NCI-H526 treated with DMSO at 0.1 percent for 48 hours (cell line): ENCODE measurements at places on chromosomes 12 and 14.

GRCh38 chr12:112001576-112001975 lies 11.4 kb downstream of the TMEM116 start:
- no peak for DNase-seq

GRCh38 chr12:81465191-81465590 lies 294.0 kb downstream of the PPFIA2 start:
- DNase-seq: no peak

DNA sequence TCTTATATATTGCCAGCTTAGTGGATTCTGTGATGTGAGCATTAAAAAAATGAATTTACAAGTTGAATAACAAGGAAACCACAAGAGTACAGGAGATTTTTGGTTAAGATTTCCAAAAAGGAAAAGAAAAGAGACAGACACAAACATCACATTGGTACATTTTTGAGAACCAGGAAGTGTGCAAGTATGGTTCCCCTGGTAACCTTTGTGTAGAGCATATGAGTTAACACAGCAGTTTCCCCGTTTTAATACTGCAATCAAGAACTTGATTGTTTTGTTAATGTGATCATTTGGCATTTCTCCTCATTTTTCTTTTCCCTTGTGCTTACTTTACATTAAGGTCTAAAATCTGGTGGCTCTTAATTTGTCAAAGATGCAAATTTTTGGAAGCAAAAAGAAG lies 490.4 kb upstream of the ATP2B1 start:
- DNase-seq: no peak

GRCh38 chr14:75960231-75960630 lies 21.6 kb downstream of the TGFB3 start:
- DNase-seq: no peak

DNA sequence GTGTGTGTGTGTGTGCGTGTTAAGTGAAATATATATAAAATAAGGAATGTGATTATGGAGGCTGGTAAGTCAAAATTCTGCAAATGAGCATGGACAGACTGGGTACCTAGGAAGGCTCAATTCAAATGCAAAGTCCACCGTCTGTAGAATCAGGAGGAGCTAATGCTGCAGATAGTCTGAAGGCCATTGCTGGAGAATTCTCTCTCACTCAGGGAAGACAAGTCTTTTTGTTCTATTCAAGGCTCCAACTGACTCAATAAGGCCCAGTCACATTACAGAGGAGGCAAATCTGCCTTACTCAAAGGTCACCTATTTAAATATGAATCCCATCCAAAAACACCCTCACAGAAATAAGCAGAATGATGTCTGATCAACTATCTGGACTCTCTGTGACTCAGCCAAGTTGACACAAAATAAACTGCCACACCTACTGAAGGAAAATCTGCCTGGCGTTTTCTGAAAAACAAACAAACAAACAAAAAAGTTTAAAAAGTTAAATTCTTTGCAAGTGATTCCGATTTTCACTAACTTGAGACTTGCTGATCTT lies 684 bp upstream of the KLRF2 start:
- DNase-seq: no peak

DNA sequence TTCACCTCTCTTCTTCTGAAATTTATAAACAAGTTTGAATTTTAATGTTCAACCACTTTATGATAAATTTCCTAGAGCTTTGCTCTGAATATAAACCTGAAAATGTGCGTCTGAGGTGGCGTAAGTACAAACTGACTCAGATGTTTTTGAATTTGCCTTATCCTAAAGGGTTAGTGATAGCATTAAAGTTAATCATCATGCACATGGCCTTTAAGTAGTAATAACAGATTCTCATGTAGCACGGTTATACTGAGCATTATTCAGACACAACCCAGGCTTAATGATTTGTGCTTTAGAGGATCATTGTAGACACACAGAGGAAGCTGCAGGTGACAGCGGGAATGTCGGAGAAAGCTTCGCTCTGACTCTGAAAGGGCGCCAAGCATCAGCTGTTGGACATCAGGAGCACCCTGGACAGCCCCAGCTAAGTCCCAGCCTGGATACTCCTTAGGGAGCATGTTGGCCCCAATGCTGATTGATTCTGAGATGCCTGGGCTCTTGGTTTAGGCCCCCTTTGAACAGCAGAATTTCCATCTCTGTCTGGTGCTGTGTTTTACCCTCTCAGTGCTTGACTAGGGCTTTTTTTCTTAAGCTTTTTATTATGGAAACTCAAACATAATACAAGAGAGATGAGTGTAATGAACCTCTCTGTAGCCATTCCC lies 91.1 kb downstream of the PLXNC1 start:
- DNase-seq: no peak

DNA sequence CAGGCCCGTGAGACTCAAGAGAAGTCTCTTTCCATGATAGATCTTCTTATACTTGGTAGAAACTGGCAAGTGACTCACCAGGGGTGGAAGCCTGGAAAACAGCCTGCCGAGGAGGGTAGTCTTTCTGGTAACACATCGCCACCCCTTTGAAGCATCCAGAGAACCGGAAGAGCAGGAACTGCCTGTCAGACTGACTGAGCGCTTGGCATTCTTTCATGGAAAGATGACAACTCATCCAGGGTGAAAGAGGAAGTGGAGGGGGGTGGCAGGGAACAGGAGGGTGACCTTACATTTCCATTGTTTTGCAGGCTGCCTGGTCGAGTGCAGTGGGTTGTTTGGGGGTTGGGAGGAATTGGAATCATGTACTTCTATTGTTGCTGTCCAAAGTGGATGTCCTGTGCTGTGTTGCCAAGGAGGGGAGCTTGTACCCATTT lies 34.5 kb downstream of the PRKCH start:
- DNase-seq: no peak

DNA sequence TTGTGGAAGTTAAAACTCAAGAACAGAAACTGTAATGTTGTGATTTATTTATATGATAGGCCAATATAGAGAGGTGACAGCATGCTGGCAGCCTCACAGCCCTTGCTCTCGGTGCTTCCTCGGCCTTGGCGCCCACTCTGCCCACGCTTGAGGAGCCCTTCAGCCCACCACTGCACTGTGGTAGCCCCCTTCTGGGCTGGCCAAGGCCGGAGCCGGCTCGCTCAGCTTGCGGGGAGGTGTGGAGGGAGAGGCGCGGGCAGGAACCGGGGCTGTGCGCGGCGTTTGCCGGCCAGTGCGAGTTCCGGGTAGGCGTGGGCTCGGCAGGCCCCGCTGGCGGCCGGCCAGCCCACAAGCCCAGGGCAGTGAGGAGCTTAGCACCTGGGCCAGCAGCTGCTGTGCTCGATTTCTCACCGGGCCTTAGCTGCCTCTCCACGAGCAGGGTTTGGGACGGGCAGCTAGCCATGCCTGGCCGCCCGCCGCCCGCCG lies 65.8 kb upstream of the SLC8A3 start:
- peak; percentile 12 for DNase-seq

- no peak for DNase-seq
Measured at GRCh38 chr14:77359626-77360025, 17.3 kb downstream of the TMED8 start.

- peak; percentile 45 for DNase-seq
Measured at GRCh38 chr12:12265571-12266388, 1.1 kb downstream of the LRP6 start.

DNA sequence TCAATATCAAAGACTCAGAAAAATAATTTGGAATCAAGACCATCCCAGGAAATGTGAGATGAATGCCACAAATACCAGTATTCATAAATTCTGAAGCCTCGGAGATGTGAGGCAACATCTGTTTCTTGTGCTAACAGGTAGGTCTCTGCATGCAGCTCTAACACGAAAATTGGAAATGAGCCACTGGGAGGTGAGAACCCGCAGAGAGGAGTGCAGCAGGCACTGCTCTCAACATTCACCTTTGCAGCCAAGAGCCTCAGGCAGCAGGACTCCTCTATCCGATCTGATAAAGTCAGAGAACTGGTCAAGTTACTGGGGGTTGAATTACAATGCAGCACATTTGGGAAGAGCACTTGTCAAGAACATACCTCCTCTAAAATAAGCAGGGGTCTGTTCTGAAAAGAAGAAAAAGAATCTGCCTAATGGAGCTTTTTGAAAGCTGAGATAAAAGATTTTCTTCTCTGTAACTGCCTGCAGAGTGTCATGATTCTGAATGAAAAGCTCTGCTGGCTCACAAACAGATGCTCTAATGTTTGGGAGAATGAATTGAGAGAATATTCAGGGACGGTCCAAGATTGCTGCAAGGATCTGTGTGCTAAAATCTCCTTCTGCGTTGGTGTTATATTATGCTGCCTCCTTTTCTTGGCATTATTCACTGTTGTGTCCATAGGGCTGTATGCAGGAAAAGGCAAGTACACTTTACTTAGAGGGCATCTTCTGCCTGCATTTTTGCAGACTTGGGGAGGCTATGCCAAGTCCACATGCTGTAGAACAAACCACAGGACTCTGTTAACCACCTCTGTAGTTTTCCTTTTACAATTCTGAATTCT lies 209.6 kb upstream of the KRR1 start:
- DNase-seq: no peak

GRCh38 chr12:47903151-47903611 lies 1.6 kb downstream of the VDR start:
- DNase-seq: no peak

- DNase-seq: no peak
Measured at GRCh38 chr14:76950055-76951020, 78.2 kb downstream of the IRF2BPL start.

GRCh38 chr12:42935756-42936155 lies 346.2 kb upstream of the PRICKLE1 start:
- DNase-seq: no peak

GRCh38 chr12:25904442-25904841 lies 54.0 kb upstream of the RASSF8 start:
- DNase-seq: no peak

DNA sequence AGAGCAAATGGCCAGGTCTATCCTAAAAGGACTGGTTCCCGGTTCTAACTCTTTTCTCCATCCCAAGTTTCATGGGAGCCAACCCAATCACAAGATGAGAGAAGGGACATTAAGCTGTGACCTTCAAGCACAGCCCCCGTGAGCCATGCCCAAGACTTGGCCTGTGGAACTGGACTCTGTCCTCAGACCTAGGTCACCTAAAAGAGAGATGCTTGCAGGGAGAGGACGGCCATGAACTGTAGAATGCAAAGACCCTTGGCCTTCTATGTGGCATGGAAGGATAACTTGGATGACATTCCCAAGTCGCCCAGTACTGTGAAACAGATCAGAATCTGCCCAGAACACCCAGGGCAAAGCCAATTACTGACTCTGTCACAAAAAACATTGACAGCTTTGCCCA lies 263.5 kb downstream of the DPF3 start:
- no peak for DNase-seq

- no peak for DNase-seq
Measured at GRCh38 chr12:55929306-55929791, 1.6 kb upstream of the DGKA start.

DNA sequence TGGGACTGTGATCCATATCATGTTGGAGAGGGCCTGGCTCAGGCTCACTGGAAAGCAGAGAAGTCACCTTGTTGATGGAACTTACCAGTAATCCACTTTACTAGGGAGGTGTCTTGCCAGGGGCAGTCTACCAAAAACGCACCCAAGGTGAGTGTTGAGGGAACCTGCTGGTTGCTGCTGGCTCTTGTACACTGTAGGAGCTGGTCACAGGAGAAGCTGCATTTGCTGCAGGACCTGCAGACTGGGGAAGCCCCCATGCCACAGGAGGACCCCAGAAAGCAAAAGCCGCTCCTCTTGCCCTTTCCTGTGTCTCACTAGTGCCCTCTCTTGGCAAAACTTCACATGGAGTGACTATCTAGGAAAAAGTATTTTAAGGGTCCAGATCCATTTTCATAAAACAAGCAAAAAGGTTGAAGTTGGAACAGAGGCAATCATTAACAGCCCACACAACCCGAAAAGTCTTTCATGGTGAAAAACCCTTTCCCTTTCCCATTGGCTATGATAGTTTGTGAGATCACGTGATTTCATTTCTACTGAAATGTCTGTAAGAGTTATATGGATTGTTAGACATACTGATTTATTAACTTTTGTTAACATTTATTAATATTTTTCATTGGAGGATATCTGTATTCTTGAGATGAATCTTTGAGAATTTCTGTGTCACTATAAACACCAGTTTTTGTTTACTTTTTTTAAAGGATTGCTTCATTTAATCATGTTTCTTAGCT lies 59.2 kb downstream of the RASSF8 start:
- no peak for DNase-seq

- no peak for DNase-seq
Measured at GRCh38 chr14:51774209-51774608, 86.2 kb upstream of the GNG2 start.

DNA sequence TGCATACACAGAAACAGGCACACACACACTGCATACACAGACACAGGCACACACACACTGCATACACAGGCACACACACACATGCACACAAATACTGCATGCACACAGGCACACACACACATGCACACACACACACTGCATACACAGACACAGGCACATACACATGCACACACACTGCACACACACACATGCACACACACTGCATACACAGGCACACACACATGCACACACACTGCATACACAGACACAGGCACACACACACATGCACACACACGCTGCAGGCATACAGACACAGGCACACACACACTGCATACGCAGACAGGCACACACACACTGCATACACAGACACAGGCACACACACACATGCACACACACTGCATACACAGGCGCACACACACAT lies 32.7 kb upstream of the BTBD6 start:
- DNase-seq: no peak

DNA sequence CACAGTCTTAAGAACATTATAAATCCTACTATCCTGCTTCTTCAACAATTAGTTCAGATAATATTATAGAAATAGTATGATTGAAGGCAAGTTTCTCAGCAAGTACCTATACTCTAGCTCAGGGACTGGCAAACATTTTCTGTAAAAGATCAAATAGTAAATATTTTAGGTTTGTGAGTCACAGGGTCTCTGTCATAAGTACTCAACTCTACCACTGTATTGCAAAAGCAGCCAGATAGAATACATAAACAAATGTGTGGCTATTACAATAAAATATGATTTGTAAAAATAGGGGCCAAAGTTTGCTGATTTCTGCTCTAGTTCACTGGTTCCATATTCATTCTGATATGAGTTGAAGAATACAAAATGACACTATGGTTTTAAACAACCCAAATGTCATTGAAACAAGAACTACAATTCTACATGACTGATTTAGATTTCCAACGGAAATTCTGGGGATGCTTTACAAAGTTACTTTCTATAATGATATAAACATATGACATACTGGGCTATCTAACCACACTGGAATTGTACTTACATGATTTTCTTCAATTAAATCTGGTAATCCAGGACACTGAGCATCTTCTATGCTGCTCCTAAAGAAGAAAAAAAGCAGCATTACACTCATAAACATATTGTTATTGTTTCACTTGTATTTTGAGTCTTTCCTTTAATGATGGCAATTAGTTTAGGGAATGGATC lies 23.2 kb downstream of the LGALS3 start:
- no peak for DNase-seq

GRCh38 chr14:66982247-66982646 lies 207.0 kb upstream of the GARIN2 start:
- no peak for DNase-seq
